ENCODE measurements at places on chromosomes 4 and X. TPM values are rescaled to one million over a fixed set of nuclear protein-coding genes. Genes with fewer than 3 reads are reported as not detected.

The TAB3 gene
- polyA plus RNA-seq = 4.3 TPM

The CT45A3 gene
- not detected for polyA plus RNA-seq

The UGT2B17 gene
- polyA plus RNA-seq = not detected

The C4orf51 gene
- polyA plus RNA-seq = not detected

The CDX4 gene
- polyA plus RNA-seq = not detected

The ATP8A1 gene
- 0.29 TPM for polyA plus RNA-seq

DNA sequence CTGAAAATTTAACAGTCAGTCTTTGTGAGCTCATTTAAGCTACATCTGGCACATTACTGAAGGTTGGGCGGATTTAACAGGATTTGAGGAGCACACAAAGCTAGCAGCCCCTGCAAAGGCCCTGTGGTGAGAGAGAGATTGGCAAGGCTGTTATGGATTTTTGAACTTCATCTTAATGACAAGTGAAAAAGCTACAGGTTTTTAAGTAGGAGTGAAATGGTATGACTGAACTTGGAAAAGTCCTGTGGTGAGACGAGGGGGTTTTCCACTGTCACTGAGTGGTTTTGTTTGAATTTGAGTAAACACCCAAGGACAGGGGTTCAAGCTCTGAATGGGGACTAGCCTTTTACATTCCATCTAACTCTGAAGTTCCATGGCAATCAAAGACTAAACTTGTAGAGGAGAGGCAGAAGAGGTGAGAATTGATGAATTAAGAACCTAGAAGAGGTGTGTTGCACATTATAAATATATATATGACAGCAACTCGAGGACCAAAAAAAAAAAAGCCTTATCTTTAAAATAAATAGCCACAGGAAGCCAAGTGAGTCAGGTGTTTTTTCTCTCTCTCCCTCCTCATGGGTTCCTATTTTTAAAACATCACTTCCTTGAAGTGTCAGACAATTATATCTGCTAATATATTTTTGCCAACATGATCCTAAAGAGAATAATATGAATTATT, 47.8 kb upstream of the CLNK start:
- H3K36me3 ChIP-seq = no peaks in the 10 kb centered on the region
- DNase-seq = no peak
- no peak overlapping the region for H3K4me3 ChIP-seq
- H3K27ac ChIP-seq = no peak overlapping the region

DNA sequence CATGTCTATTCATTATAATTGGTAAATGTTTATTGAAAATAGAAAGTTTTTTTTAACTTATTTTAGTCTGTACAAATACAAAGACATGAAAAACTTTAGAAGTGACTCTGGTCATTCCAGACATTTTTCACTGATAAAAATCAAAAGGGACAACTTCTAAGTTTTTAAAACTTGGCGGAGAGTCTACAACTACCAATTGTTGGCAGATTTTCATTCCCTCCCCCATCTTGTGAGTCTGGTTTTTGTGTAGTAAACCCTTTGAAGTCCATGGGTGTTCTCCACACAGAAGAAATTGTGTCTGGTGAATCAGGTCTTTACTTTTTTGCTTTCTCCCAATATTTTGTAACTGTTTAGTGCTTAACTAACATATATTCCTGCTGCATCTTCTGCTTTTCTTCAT, 336.5 kb downstream of the PDGFC start:
- H3K4me1 ChIP-seq = peaks cover 36% of the 10 kb centered on the region
- no peaks in the 10 kb centered on the region for H3K36me3 ChIP-seq
- H3K4me3 ChIP-seq = no peak overlapping the region
- no peaks in the 10 kb centered on the region for H3K27me3 ChIP-seq
- H3K27ac ChIP-seq = no peak overlapping the region

DNA sequence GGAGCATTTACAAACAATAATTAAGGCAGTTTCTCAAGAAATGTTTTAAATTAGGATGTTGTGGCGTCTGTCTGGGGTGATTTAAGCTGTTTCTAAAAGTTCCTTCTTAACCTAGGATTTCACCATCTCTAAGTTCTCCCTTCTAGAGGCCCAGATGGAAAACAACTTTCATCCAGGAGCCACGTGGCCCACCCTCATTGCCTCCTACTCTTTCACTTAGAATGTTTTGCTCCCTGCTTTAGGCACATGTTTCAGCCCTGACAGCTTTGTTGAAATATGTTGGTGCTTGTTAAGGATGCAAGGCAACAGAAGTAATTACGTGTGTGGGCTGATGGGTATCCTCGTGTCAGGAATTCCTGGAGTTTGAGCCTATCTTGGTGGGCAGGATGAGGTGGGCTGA, 131.3 kb downstream of the GUCY2F start:
- 0 out of 2 replicates have a peak, but pooled peaks cover 10% of the 10 kb centered on the region for H3K4me1 ChIP-seq
- H3K27me3 ChIP-seq = no peaks in the 10 kb centered on the region
- no peak overlapping the region for H3K4me3 ChIP-seq
- no peak overlapping the region for H3K27ac ChIP-seq
- no peak for DNase-seq

DNA sequence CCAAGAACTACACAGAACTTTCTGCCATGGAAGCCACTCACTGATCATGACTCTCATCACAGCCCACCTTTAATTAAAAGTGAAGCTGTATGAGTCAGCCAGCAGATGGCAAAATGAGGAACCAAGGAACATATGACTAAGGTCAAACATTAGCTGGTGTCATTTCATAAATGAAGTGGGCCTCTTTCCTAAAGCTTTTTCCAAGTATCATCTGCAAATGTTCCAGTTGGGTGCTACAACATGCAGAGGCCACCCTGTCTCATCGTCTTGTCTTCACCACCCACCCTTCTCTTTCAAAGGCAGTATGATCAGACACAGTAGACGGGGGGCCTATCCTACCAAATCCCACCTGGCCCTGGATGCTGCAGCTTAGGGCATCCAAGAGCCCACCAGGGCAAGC, 9.2 kb upstream of the EOLA1 start:
- no peaks in the 10 kb centered on the region for H3K36me3 ChIP-seq
- no peak for DNase-seq
- H3K4me3 ChIP-seq = no peak overlapping the region

- DNase-seq = peak; percentile 93
- H3K27me3 ChIP-seq = no peaks in the 10 kb centered on the region
- no peak overlapping the region for H3K4me3 ChIP-seq
- peaks cover 11% of the 10 kb centered on the region for H3K4me1 ChIP-seq
- H3K36me3 ChIP-seq = no peaks in the 10 kb centered on the region
- H3K27ac ChIP-seq = peak overlapping the region; percentile 86
Measured at GRCh38 chrX:103453655-103454054, 65.6 kb downstream of the RAB40A start.

- H3K4me3 ChIP-seq = no peak overlapping the region
- H3K27ac ChIP-seq = no peak overlapping the region
- H3K36me3 ChIP-seq = no peaks in the 10 kb centered on the region
Measured at GRCh38 chr4:80613470-80613869, 277.9 kb downstream of the CFAP299 start.

DNA sequence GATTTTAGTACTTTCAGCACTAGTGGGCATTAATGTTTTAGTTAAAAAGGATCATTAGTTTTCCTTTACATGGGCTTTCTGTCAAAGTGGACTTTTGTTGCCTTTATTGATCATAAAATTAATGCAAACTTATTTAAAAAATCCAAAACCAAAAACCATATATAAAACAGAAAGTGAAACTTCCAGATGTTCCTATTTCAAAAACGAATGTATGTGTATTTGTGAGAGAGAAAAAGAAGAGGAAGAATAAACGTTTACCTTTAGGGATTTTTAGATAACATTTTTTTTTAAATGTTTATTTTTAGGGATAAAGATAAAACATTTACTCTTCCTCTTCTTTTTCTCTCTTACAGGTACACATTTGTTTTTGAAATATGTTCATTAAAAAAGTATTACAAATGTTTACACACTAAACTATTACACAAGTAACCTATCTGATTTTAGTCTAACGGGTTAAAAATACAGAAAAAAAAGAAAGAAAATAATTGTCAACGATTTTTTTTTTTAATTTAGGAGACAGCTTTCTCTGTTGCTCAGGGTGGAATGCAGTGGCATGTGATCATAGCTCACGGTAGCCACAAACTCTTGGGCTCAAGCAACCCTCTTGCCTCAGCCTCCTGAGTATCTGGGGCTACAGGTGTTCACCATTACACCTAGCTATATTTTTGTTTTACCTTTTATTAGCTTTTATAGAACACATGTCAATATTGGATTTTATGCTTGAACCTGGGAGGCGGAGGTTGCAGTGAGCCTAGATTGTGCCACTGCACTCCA, 16.8 kb upstream of the COX18 start:
- no peak overlapping the region for H3K4me3 ChIP-seq
- H3K27ac ChIP-seq = no peak overlapping the region
- no peaks in the 10 kb centered on the region for H3K27me3 ChIP-seq

DNA sequence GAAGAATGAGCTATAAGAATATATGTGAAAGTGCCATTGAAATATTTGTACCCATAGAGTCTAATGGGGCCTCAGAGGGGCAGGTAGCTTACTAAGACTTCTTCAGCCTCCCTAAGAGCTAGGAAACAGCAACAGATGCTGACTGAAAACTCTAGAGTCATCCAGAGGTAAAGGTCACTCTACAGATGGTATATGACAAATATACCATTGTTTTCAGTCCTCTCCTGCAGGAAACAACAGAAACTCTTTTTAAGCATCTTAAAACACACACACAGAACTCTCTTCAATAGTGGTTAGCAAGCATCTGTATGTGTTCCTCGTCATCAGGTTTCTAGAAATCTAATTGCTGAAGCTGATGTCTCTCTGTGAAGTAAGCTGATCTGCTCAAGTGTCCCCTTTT, 313.8 kb upstream of the GATB start:
- peaks cover 16% of the 10 kb centered on the region for H3K4me1 ChIP-seq
- H3K4me3 ChIP-seq = no peak overlapping the region
- no peak overlapping the region for H3K27ac ChIP-seq
- H3K36me3 ChIP-seq = no peaks in the 10 kb centered on the region
- no peaks in the 10 kb centered on the region for H3K27me3 ChIP-seq

DNA sequence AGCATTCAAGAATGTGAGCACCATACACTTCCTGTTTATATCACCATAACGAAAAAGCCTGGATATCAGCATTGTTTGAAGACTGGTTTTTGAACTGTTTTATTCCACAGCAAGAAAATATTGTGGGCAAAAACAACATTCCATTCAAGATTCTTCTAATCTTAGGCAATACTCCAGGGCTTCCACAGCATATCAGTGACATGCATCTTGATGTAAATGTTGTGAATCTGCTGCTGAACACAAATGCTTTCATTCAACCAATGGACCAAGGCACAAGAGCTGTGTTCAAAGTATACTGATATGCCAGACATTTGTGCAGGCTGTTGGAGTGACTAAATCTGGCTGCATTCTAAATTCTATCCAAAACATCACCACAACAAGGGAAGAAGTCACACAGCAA, 260.1 kb upstream of the ETNPPL start:
- no peak for DNase-seq
- H3K4me1 ChIP-seq = no peaks in the 10 kb centered on the region
- no peak overlapping the region for H3K4me3 ChIP-seq
- H3K36me3 ChIP-seq = no peaks in the 10 kb centered on the region
- H3K27me3 ChIP-seq = no peaks in the 10 kb centered on the region

GRCh38 chr4:52799813-52800212, 48.6 kb upstream of the ERVMER34-1 start:
- no peak overlapping the region for H3K4me3 ChIP-seq
- H3K27me3 ChIP-seq = peaks cover 6% of the 10 kb centered on the region
- H3K4me1 ChIP-seq = no peaks in the 10 kb centered on the region
- no peaks in the 10 kb centered on the region for H3K36me3 ChIP-seq
- DNase-seq = no peak

DNA sequence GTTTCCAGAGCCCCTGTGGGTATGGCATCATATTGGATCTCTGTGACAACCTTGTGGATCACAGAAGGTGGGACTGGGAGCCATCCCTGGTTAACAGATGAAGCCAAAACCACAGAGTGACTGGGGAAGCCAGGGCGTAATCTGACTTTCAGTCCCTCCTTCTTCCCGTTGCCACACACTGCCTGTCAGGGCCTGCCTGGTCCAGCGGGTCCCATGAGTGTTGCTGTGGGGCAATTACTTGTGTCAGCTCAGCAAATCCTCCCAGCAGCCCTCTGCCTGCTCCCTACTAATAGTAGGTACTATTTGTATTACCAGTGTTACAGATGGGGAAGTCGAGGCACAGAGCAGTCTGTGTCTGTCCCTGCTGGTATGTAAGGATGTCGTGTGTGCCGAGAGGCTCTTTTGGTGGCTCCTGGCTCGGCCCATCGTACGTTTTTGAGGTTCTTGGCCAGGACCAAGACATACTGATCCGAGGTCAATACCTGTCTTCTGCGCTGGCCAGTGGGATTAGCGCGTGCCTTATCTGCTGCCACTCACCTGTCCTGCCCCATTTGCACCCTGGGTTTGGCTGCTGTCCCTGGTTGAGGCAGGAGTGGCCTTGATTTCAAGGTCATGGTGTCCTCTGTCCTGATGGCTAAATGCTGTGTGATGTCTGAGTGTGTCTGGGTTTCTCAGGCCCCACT, 5.7 kb downstream of the NSG1 start:
- no peak overlapping the region for H3K4me3 ChIP-seq
- H3K27me3 ChIP-seq = peaks cover 63% of the 10 kb centered on the region
- no peak for DNase-seq
- no peaks in the 10 kb centered on the region for H3K4me1 ChIP-seq
- H3K36me3 ChIP-seq = no peaks in the 10 kb centered on the region
- no peak overlapping the region for H3K27ac ChIP-seq

DNA sequence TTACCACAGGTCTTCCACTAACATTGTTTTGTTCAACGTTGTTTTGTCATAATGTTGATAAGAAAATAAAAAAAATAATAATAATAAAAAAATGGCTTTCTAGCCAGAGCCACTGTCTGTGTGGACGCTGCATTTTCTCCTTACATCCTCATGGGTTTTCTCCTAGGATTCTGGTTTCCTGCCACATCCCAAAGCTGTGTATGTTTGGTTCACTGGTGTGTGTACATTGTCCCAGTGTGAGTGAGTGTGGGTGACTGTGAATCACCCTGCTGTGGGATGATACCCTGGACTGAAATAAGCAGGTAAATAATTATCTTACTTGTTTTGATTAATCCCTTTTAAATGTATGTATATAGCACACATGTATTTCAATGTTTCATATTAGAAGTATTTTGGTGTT, 2154.4 kb upstream of the AGA start:
- H3K27me3 ChIP-seq = no peaks in the 10 kb centered on the region
- H3K27ac ChIP-seq = no peak overlapping the region
- H3K36me3 ChIP-seq = no peaks in the 10 kb centered on the region
- H3K4me1 ChIP-seq = no peaks in the 10 kb centered on the region

- H3K4me3 ChIP-seq = no peak overlapping the region
- H3K36me3 ChIP-seq = no peaks in the 10 kb centered on the region
- H3K27ac ChIP-seq = no peak overlapping the region
- no peaks in the 10 kb centered on the region for H3K27me3 ChIP-seq
- no peaks in the 10 kb centered on the region for H3K4me1 ChIP-seq
Measured at GRCh38 chr4:6439120-6439762, 33.2 kb downstream of the PPP2R2C start.
